ENCODE measurements at places on chromosomes 6 and 20. TPM values are rescaled to one million over a fixed set of nuclear protein-coding genes. Genes with fewer than 3 reads are reported as not detected.

GRCh38 chr6:150987371-150987828 lies 121.9 kb downstream of the MTHFD1L start:
- no peak for DNase-seq

GRCh38 chr20:14470977-14471661 lies 133.7 kb upstream of the FLRT3 start:
- DNase-seq, result peak; percentile 27

- peak; percentile 32 for DNase-seq
These were observed 107.3 kb downstream of the FOXO3 start for GRCh38 chr6:108667993-108668392.

Gene PKIB
- total RNA-seq, result 170 TPM

Gene IL17A
- total RNA-seq, result not detected

DNA sequence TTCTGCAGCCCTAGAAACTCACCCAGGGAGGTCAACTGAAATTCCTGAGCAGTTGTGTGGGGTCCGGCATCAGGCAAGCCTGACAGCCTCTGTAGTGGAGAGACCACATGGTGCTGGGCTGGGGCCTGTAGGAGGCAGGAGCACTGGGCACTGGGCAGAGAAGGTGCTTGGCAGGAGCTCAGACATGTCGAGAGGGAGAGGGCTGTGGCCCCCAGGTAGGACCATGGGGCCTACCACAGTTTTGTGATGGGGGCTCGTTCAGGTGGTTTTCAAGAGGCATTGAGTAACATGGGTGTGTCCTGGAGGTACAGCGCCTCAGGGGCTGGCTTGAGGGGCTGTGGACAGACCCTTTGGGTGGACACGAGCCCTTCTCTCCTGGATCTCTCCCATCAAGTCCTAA lies 15.9 kb downstream of the SLC22A23 start:
- DNase-seq, result no peak
